ENCODE measurements at places on chromosomes 2 and 18. TPM values are rescaled to one million over a fixed set of nuclear protein-coding genes. Genes with fewer than 3 reads are reported as not detected.

Gene LINC00305
- total RNA-seq, result not detected

Gene TANK
- 57.8 TPM for total RNA-seq

Gene SLC9A2
- total RNA-seq, result under 0.01 TPM

Gene TEX44
- not detected for total RNA-seq

Gene DSC1
- 0.25 TPM for total RNA-seq

Gene RESP18
- not detected for total RNA-seq

Gene NBEAL1
- 38.3 TPM for total RNA-seq

Gene C2orf76
- 8.6 TPM for total RNA-seq

Gene DSG2
- 5.6 TPM for total RNA-seq

Gene SH3RF3
- 8.4 TPM for total RNA-seq

Gene MDH1B
- total RNA-seq, result 0.81 TPM

Gene RAMP1
- total RNA-seq, result 3.1 TPM

Gene TMEM37
- total RNA-seq, result not detected

Gene SELENOI
- 14.6 TPM for total RNA-seq

Gene SP5
- total RNA-seq, result not detected

Gene NRP2
- total RNA-seq, result 11.2 TPM

Gene AFG3L2
- total RNA-seq, result 37.3 TPM

Gene SRD5A2
- not detected for total RNA-seq
